NCI-H69 (cell line): ENCODE measurements at places on chromosomes 16 and 17.
A peak's percentile ranks its signal among the peaks of the same experiment; 100 is the strongest.

DNA sequence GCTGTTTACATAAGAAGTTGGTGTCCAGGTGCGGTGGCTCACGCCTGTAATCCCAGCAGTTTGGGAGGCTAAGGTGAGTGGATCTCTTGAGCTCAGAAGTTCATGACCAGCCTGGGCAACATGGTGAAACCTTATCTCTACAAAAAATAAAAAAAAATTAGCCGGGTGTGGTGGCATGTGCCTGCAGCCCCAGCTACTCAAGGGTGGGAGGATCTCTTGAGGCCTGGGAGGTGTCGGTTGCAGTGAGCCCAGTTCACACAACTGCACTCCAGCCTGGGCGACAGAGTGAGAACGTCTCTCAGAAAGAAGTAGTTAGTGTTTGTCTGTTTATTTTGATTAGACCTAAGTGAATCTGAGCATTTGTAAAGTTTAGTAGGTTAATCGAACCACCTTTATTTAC lies 12.8 kb downstream of the DDX19A start:
- DNase-seq: no peak

DNA sequence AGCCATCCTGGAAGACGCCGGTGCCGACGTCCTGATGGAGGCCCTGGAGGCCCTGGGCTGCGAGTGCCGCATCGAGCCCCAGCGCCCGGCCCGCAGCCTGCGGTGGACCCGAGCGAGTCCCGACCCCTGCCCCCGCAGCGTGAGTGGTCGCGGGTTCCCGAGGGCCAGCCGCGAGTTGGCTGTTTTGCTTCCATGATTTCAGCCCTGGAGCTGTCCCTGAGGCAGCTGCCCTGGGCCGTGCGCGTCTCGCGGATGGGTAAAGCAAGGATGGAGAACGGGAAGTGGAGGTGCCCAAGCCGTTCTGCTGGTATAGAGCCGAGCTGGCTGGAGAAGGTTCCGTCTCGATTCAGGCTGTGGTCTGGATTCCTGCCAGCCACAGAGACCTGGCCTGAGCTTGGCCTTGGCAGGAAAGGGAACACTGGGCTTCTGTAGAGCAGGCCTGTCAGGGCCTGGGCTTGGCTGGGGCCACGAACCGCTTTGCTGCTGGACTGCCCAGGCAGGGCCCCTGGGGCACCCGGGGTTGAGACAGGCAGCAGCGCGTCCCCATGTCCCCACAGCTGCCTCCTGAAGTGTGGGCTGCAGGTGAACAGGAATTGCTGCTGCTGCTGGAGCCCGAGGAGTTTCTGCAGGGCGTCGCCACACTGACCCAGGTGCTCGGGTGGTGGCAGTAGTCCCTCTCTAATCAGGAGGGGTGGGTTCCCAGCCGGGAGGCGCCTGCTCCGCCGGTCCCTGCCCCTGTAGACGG lies 941 bp upstream of the MRPS34 start:
- DNase-seq: peak; percentile 53

- DNase-seq: peak; percentile 78
Measured at GRCh38 chr16:82598771-82599170, 28.0 kb upstream of the CDH13 start.

- no peak for DNase-seq
Measured at GRCh38 chr16:67053767-67054334, 24.9 kb downstream of the CBFB start.

DNA sequence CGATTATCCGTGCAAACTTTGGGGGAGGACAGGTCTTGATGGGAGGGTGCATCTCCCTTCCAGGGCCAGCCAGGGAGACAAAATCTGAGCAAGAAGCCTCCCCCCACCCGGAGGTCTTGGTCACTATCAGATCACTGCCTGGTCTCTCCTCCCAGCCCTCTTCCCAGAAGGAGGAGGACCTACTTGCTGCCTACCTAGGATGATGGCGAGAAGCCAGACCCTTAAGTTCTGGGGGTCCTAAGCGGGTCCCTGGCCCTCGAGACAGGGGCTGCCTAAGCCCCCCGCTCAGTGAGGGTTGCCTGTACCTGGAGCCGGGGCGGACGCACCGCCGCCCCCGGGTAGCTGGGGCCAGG lies 4.6 kb downstream of the TSPOAP1 start:
- DNase-seq: no peak
